Adipocyte (in vitro differentiated cells): ENCODE measurements at places on chromosomes 11 and 22.
A peak's percentile ranks its signal among the peaks of the same experiment; 100 is the strongest.

DNA sequence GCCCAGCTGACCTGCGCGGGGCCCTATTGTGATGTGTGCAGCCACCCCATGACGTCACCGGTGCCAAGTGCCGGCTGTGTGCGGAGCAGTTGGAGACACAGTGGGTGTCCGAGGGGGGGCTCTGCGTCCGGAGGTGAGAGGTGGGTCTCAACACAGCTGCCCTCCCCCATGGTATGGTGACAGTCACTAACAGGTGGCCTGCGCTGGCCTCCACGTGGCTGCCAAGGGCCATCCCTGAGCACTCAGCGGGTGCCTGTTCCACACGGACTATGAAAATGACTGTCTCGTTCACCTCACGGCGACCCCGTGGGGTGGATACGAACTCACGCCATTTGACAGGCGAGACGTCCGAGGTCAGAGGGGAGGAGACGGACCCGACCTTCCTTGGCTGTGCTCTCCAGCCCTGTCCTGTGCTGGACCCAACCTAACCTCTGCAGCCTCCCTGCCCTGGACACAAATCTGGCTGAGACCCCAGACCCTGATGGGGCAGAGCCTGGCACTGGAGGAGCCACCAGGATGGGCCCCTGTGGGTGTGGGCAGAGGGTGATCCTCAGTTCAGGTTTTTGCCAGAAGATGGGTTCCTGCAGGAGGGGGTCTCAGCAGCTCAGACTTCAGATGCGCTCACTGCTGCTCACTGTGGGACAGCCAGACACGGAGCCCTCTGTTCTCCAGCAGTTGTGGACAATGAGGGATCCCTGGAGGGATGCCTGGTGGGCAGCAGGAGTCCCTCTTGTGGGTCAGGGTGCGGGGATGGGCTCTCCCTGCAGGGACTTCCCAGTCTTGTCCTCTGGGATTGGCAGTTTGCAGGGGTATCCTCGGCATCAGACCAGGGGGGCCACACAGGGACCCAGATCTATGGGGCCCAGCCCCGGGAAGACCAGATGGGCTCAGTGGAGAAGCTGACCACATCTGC, 6.3 kb downstream of the HRAS start:
- no peak for DNase-seq

DNA sequence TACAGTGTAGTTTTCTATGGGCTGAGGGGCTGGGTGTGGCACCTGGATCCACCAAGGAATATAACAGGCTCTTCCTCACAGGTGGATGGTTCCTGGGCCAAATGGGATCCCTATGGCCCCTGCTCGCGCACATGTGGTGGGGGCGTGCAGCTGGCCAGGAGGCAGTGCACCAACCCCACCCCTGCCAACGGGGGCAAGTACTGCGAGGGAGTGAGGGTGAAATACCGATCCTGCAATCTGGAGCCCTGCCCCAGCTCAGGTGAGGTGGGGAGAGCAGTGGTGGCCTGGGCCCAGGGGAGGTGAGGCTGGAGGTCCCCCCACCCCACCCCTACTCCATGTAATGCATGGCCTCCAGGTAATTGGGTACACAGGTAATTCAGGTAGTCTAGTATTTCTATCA, 20.7 kb downstream of the ADAMTS15 start:
- DNase-seq = no peak

DNA sequence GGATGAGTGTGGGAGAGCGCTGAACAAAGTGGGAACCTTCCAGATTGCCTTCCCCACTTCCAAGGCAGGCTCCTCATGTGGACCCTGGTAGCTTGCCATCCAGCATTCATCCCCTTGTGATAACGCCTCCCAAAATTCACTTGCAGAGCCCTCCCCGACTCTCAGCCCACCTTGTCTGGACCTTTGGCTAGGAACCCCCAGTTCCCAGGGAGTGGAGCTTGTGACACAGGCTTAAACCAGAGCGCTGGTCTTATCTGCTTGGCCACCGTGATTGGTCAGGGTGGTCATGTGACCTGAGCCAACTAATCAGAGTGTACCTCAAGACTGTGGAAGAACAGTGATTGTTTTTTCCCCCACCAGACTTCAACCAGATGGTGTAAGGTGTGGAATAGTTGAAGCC, 9.6 kb upstream of the SLC35C1 start:
- DNase-seq = no peak

- no peak for DNase-seq
Observed at GRCh38 chr22:23803001-23803819, 16.4 kb downstream of the SMARCB1 start.

GRCh38 chr11:4455419-4455818, 6.3 kb downstream of the OR52K2 start:
- no peak for DNase-seq

DNA sequence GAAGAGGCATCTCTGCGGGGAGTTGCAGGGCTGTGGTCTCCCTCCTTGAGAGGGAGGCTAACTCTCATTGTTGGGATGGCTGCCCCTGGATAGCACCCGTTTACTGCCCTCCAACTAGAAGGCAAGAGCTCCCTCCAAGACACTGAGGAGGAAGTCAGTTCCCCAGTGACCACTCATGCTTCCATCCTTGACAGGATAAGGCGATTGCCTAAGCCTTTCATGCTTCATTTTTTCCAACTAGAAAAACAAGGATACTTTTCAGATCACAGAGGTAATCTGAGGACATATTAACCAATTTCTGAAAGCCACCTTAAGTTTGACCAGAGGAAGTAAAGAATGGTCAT, 186.6 kb downstream of the MAML2 start:
- DNase-seq = peak; percentile 85

GRCh38 chr11:113488931-113489351, 13.7 kb upstream of the DRD2 start:
- no peak for DNase-seq

DNA sequence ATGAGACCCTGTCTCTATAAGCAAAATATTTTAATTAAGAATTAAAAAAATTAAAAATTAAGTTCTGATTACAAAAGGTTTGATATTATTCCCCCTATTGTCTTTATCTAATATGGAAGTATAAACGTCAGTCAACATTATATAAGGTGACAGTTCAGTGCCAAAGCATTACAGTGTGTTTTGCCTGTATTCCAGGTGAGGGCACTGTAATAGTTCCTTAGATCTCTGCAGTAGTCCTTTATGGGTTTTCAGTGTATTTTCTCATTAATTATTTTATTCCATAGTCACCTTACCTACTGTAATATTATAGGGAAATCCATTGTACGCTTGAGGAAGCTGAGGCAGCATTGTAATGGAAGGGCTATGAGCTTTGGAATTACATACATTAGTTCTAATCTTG, 33.0 kb downstream of the FAR1 start:
- DNase-seq = no peak

DNA sequence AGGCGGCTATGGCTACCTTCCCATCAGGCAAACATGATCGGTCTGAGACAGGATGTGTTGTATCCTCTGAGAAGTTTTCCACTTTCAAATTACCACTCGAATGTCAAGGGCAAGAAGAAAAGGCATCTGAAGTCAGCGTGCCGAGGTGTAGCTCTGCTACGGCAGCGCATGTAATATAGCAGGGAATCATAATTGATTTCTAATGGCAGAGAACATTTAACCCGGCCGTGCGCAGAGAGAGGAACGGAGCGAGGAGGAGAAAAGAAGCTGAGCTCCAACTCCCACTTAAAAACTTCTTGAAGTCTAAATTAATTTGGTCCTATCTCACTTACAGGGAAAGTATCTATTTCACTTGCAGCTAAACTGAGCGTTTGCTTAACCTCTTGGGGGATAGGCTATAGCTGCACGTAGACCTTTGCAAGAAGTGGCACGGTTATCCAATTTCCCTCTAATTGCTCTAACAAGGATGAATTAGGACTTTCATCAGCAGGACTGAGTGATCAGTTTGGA, 137.3 kb upstream of the KIRREL3 start:
- peak; percentile 1 for DNase-seq

- DNase-seq = no peak
Observed at GRCh38 chr11:122096272-122097112, 19.5 kb downstream of the BLID start.

GRCh38 chr22:42966497-42966896, 48.5 kb downstream of the PACSIN2 start:
- peak; percentile 29 for DNase-seq

DNA sequence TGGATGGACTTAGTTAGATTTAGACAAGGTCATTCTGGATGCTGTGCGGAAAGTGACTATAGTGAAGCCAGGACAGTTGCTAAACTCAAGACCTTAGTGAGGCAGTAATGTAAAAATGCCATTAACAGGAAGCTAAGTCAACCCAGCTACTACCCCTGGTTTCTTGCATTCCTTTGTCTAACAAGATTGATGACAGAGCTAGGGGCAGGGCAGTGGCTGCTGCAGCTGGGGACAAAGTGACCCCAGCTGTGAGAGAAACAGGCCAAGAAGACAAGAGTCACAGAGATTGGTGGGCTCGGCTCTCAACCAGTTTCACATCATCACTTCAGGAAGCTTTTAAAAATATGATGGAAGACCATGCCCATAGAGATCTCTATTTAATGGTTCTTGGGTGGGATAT, 110.4 kb upstream of the POU2AF2 start:
- no peak for DNase-seq

GRCh38 chr11:24267014-24267413, 229.8 kb upstream of the LUZP2 start:
- DNase-seq = no peak

DNA sequence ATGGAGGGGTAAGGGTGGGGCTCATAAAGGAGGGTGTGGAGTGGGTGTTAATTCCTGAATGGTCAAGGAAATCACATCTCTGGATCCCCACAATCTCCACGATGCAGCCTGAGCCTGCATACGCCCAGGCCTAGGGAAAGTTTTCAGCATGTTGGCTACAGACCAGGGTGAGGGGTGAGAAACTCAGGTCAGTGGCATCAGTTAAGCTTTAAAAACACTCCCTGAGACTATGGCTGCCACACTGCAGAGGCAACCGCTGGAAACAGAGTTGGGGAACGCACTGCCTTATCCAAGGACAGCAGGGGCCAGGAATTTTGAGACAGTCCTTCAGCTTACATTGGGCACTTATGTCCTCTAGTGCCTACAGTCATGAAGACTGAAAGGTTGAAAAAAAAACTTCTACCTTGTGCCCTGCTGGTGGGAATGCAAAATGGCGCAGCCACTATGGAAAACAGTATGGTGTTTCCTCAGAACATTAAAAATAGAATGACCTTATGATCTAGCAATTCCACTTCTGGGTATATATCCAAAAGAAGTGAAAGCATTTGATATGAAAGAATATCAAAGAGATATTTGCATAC, 19.7 kb downstream of the DKK3 start:
- DNase-seq = no peak

DNA sequence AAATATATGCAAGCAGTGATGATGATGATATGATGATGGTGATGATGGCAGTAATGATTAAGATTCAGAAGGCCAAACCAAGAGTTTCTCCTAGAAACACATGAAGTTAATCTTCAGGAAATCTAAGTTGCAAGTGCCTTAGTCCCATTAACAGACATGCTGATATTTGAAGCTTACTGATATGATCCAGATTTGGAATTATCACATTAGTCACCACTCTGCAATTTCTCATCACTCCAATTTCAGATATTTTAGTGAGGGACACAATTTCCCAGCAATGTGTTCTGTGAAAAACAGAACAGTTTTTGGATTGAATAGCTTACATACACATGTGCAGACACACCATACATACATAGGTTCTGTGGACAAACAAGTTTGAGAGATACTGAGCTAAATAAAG, 411.4 kb upstream of the FAT3 start:
- no peak for DNase-seq

DNA sequence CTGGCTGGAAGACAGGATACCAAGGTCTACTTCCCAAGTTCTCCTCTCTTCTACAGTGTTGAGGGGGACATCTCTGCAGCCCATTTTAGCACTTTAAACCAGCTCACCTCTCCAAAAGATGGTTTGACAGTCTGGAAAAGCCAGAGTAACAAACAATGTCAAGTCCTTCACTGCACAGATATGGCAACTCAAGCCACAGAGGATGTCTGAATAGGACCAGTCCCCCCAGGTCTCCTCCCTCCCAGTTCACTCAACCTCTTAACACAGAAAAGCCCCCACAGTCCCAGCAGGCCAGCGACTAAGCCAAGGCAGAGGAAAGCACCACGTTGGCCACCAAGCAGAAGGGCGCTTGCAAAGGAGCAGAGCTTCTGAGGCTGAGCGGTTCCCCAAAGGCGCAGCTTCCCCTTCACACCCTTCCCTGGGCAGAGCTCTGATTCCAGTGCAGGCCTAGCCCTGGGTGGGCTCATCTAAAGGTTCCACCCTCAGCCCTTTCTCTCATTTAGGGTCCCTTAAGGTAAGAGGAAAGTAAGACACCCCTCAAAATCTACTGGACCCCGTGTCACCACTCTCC, 62.7 kb downstream of the PAK1 start:
- DNase-seq = peak; percentile 56

DNA sequence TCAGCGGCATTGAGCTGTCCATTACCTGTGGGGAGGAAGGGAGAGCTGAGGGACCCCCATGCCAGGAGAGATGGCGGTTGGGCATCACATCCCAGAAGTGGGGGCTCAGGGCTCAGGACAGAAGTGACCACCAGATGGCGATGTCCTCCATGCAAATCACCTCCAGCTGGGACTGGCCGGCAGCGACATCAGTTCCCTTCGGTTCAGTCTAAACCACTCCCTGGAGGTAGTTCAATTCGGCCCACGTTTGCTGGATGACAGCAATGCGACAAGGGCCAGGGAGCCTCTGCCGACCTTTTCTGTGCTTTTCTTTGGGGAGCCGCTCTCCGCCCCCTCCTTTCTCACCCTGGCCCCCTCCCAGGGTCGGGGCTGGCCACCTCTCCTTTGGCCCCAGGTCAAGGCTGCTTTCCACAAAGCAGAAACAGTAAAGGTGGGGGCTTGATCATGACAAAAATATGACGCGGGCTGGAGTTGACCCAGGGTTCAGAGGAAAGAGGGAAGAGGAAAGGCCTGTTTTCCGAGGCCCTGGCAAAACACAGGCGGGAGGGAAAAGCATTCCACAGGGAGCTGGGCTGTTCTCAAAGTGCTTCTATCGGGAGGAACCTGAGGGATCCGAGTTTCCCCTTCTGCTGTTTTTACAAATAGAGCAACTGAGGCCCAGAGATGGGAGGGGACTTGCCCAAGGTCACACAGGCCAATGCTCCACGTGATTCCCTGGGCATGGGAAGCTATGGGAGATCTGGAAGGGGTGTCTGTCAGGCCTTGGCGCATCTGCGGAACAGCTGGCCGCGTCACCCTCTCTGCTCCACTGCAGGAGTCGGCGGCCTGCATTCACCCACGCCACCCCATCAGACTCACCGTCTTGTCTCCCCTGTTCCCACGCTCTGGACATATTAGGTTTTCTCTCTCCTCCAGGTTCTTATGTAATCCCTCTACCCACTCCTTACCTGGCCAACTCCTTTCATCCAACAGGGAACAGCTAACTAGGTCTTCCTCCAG, 54.7 kb downstream of the FBXO7 start:
- DNase-seq = peak; percentile 94

- peak; percentile 84 for DNase-seq
Observed at GRCh38 chr11:95671768-95672167, 117.8 kb downstream of the FAM76B start.

GRCh38 chr11:133082453-133082781, 449.9 kb downstream of the OPCML start:
- peak; percentile 9 for DNase-seq

- DNase-seq = peak; percentile 92
Observed at GRCh38 chr22:31248138-31248745, 36.1 kb downstream of the LIMK2 start.

GRCh38 chr22:29503811-29504372, 23.9 kb downstream of the NEFH start:
- peak; percentile 82 for DNase-seq
